ENCODE measurements at places on chromosomes 5 and 9.

- DNase-seq, result no peak
Measured at GRCh38 chr5:111707630-111708164, 49.3 kb downstream of the NREP start.

DNA sequence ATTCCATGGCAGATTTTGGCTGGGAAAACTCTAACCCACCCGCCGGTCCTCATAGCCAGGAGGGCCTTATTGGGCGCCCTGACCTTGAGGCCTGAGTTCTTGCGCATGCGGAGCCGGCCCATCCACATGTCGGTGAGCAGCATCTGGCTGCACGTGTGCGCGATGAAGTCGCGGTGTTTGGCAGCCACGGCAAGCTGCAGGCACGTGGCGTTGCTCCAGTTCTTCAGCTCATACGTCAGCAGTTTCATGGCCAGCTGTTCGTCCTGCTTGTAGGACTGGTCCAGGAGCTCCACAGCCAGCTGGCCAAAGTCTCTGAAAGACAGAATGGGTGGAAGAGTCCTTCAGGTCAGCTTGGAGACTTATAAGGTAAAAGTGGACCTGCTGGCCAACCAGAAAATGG, 204.3 kb upstream of the KLF9 start:
- no peak for DNase-seq

DNA sequence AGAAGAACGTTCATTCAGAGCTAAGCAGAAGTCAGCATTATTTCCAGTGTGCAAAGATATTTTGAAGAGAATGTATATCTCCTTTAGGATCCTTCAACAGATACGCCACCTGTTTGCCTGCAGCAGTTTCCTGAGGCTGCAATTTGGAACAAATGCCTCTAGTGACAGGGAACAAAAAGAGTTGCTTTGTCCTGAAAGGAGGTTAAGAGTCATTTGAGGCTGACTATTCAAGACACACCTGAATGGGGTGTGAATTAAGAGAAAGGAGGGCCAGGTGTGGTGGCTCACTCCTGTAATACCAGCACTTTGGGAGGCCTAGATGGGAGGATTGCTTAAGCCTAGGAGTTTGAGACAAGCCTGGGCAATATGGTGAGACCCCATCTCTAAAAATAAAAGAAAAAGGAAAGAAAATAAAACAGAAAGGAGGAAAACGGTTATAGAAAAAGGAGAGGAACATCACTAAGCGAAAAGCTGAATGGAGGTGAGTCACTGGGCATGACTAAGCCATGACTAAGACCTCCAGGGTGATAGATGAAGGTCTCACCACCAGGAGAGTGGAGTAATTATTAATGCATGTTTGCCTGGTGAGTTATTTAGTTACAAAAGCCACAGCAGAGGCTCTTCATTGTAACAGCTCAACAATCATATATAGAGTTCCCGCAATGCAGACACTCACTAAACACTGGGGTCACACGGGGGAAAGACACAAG, 255.2 kb upstream of the TNC start:
- no peak for DNase-seq

DNA sequence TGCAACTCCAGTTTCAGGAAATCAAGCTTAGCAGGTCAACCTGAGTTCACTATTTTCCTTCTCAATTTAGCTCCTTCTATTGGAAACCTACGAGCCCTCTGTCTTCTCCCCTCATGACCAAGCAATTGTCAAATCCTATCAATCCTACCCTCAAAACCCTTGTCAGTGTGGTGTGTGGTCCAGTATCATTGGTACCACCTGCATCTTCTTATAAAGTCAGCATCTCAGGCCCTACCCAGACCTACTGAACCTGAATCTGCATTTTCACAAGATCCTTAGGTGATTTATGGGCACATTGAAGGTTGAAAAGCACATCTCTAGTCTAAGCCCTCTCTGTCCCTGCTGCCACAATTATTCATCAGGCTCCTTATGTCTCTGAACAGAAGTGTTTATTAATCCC, 77.6 kb upstream of the NR4A3 start:
- DNase-seq, result no peak

DNA sequence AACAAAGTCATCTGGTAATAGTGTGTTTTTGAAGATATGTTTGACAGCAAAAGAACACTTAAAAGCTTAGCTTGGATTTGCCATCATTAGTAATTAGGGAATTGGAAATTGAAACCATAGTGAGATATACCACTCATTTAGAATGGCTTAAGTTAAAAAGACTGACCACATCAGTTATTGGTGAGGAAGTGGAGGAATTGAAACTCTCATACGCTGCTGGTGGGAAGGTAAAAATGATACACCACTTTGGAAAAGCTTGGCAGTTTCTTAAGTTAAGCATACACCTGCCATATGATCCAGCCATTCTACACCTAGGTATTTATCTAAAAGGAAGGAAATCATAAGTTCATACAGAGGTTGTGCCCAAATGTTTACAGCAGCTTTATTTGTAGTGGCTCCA, 213.2 kb downstream of the TRIO start:
- no peak for DNase-seq

DNA sequence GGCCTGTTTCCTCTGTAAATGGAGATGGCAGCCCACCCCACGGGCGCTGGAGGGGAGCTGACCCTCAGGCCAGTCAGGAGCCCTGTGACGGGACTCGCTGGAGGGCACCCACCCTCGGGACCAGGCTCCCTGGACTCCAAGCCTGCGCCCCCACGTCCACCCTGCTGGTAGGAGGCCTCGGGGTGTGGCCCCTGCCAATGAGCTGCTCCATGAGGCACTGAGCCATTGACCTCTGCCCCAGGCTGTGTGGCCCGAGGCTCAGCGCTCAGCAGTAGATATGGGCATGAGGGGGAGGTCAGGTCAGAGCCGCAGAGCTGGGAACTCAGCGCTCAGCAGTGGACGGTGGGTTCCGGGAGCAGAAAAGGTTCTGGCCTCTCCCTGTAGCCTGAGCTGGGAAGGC, 52.3 kb upstream of the EGFL7 start:
- DNase-seq, result no peak

GRCh38 chr5:149586708-149587318, 5.5 kb downstream of the ARHGEF37 start:
- DNase-seq, result no peak

GRCh38 chr5:1538741-1539392, 15.1 kb upstream of the LPCAT1 start:
- no peak for DNase-seq

GRCh38 chr9:87249029-87249428, 248.6 kb upstream of the DAPK1 start:
- no peak for DNase-seq

DNA sequence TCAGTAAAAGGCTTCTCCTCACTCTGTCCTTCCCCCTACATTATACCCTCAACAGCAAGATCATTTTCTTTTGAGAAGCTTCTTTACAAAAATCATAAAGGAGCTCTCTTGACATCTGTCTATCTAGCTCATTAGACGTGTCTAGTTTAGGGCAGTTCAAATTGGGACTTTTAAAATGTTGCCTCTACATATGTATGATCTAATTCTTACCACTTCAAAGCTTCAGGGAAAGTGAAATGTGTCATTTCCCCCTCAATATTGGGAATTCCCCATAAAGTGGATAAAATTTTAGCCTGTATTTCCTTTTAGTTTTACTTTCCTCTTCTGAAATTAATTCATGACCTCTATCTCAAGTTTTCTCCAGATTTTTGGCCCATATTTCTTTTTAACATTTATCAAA, 323.7 kb downstream of the ARRDC3 start:
- DNase-seq, result no peak

GRCh38 chr5:106489004-106489403, 1181.7 kb downstream of the EFNA5 start:
- no peak for DNase-seq

DNA sequence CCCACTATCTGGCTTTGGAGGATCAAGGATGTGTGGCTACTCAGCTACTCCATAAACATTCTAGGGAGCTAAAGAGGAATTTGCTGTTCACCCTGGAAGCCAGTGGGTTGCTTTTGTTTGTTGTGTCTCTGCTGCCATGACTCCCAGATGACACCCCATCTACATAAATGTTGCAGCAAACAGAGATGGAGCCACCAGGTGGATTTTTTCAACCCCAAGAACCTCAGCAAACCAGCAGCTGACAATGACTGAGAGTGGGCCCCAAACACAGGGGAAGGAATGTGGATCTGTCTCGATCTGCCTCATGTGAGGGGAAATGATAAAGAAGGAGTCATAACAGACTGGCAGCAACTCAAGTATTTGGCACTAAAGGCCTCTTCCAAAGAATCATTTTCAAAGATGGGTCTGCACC, 132.7 kb upstream of the TNC start:
- no peak for DNase-seq

GRCh38 chr5:175652741-175653663, 4.9 kb upstream of the HRH2 start:
- DNase-seq, result no peak

DNA sequence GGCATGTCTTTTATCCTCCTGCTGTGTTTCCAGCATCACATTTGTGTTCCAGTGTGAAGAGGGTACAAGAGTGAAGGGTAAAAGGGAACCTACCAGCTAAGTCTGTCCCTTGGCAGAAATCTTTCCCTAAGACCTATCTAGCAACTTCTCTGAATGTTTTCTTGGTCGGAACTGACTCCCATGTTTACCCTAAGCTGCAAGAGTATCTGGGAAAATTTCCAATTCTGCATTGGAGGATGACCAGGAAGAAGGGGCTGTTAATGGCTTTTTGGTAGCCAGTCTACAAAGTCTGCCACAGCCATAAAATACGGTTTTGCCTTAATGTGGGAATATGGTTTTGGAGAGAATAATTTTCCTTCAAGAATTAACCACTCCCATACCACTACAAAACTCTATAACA, 75.1 kb downstream of the MAST4 start:
- DNase-seq, result no peak

GRCh38 chr9:81826517-81826906, 101.7 kb upstream of the SPATA31D4 start:
- no peak for DNase-seq

DNA sequence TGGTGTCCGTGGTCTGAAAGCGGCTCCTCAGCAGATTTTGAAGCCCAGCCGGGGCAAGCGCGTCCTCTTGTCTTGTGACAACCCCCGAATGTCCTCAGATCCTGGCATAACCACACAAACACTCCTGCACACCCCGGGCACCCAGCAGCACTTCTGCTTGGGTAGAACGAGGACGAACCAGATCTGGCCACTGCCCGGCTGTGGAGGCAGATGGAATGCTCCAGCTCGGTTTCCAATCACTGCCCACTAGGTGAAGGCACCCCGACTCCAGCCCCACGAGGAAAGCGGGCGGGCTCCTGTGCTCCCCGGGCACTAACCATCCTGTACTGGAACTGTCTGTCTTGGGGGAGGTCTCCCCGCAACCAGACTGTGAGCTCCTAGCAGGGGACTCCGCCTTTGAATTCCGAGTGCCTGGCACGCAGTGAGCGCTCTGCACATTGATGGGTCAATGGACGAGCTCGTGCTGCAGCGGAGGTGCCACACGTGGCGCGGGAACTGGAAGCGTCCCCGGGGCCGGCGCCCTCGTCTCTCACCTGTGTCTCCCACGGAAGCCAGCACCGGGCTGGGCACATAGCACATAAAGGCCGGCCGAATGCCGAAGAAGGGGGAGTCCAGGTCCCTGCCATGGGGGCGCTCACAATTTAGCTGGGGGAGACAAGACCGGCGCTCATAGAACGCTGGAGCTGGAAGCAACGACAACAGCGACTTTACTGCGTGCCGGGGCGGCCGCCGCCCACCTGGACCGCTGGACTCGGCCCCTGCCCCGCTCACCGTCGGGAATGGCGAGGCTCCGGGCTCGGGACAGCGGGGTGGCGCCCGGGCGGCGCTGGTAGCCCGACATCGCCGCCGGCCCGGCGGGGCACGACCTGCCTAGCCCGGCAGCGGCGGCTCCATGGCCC, 608 bp downstream of the ENTR1 start:
- no peak for DNase-seq

DNA sequence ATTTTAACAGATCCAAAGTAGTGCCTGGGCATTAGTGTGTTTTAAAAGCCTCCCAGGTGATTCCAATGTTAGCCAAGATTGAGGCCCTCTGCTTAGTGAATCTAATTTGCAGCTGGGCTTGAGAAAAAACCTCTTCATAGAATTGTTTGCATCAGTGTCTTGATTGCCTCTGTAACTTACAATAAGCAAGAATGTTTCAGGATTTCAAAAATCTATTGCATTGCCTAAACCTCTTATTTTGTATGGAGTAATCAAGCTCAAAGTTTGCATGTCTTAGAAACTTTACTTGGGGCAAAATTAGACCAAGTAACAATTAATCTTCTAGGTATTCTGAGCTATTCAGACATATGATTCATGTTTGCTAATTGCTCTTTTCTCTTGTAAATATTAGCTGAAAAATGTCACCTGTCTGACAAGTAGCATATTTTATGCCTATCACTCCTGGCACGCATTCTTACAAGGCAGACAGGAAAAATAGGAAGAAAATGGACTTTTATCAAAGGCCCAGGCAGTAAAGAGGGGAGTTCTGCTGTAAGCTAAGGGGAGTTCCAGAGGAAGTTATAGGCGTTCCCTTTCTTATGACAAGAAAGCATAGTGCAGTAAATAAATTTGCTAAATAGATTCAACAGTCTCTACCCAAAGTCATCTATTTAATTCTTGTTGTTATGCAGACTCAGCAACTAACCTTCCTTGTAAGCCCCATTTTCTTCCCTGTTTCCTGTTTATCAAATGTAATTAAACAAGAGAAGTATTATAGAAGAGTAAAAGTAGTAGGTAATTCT, 21.0 kb downstream of the PDCD1LG2 start:
- DNase-seq, result no peak

DNA sequence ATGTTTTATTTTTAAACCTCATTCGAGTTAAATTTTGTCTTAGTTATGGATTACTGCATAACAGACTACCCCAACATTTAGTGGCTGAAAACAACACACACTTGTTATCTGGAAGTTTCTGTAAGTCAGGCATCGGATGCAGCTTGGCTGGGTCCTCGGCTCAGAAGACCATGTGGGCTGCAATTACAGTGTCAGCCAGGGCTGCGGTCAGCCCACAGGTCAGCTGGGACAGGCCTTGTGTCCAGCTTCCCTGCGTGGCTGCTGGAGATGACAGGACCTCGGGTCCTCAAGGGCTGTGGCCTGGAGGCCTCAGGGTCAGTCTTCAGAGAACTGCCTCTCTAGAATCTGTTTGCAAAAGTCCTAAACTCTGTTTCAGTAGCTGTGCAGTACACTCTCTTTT, 219.0 kb upstream of the IRX1 start:
- no peak for DNase-seq

GRCh38 chr9:91360551-91361290, 997 bp downstream of the AUH start:
- no peak for DNase-seq

DNA sequence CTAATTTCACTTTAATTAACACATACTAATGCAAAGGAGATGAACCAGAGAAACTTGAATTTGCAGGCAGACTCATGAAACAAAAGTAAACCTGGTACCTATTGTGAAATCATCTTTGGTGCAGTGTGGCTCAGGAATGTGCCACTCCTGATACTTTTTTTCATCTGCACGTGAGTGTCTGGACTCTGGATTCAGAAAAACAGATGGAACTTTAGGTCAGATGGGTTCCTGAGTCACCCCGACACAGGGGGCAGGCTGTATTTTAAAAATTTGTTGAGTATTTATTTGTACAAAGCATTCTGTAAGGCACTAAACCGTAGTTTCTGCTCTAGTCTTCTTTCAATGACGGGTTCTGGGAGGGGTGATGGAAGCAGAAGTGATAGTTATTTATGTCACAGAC, 52.2 kb upstream of the TUT7 start:
- no peak for DNase-seq

- DNase-seq, result no peak
Measured at GRCh38 chr9:130823435-130823834, 11.6 kb upstream of the ABL1 start.
